Stimulated activated naive CD4-positive, alpha-beta T cell treated with Interleukin-2 at 50 U/mL for 16 hours (primary cell): ENCODE measurements at places on chromosomes 6 and 20.

DNA sequence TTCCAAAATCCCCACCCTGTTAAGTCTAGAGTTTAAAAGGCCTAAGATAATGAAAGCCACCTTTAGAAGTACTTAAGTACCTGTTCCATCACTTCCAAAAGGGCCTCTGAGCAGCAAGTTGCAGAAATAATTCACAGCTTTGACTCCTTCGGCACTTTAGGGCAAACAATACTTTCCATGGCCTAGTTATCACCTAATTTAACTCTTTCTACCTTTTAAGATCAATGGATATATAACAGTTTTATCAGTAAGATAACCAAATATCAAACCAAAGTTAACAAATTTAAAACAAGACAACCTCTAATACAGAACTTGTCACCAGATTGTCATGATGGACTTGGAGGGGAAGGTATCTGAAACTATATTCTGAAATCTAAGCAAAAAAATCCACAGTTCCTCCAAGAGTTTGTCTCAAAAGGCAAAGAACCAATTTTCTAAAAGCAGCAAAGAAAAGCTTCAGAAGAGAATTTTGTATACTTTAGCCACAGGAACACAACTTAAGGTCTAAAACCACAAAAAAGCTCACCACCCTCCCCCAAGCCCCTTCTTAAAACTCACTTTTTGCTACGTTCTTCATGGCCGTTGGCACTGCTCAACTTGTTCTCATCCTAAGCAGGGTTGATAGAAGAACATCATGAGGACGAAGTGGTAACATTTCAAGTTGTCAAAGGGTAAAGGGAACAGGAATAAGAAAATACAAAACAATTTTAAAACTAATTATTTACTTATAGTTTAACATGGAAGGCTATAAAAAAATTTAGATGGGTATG, 3.5 kb downstream of the RBM39 start:
- DNase-seq, result no peak

- no peak for DNase-seq
Observed at GRCh38 chr6:33165581-33166258, 26.5 kb downstream of the COL11A2 start.

DNA sequence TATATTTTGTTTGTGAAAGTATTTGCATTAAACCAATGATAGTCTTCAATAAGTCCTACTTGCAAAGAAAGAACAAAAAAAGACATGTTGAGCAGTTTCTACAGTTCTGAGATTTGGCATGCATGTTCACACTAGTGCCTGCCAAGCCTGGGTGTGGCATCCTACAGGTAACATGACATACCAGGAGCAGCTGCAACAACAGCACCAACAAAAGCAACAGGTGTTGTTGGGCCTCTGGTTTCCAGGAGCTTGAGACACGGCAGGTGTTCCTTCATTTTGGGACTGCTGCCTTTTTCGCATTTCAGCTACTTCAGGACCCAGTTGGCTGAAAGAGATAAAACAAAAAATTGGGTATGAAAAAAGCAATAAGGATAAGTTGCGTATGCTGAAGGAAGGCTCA, 41.2 kb upstream of the MTRF1L start:
- no peak for DNase-seq

DNA sequence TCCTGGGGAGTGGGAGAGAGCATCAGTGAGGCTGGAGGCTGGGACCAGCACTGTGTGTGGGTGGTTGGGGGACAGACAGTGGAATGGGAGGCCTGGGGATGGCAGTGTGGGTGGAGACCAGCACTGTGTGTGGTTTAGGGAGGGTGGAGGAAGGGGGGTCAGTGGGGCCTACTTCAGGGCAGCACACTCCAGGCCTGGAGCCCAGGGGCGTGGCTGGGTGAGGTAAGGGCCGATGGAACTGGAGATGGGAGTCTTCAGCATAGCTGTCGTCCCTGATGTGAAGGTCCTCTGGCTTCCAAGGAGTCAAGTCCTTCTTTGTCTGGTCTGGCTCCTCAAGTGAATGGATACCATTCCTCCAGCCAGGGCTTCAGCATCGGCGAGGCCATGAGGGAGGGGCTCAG, 18.6 kb downstream of the KCNK17 start:
- DNase-seq, result no peak

- DNase-seq, result no peak
Observed at GRCh38 chr6:141969201-141969600, 163.5 kb upstream of the GJE1 start.

DNA sequence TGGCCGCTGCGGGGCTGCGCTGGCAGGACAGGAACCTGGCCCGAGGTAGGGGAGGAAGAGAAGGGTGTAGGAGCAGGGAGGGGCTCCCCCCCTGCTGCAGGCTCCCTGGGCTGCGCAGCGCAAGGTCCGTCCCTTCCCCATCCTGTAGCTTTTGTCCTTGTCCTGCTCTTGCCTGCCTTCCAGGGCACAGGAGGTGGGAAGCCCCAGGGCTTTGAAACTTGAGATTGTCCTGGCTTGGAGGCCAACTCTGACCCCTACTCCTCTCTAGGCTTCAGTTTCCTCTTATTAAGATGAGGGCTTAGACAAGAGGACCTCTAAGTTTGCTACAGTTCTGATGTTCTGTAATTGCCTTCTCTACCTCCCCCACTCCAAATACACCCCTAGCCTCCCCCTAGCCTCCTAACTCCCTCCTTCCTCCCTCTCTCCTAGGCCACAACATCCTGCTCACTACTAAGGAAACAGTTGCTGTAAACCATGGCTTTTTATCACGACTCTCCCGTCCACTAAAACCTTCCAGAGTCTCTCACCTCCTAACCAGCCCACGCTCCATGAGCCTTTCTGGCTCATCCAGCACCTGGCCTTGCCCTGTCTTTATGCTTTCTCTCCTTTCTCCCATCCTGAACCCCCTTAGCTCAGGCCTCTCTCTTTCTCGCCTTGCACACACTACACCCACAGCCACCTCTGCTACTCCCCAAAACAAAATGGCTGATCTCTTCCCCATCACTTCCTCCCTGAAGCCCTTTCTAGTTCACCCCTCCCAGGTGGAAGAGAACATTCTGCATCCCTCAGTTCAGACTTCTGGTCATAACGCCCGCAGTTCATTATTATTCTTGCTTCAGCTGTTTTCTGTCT, 10.2 kb downstream of the UNC5CL start:
- DNase-seq, result no peak

GRCh38 chr20:7505152-7505834, 435.0 kb downstream of the HAO1 start:
- DNase-seq, result no peak

- no peak for DNase-seq
Observed at GRCh38 chr6:162726947-162727321, 632 bp downstream of the PRKN start.

- DNase-seq, result no peak
Observed at GRCh38 chr20:1328680-1329330, at the start of gene SDCBP2. TSS of gene SDCBP2 (minus strand) at chr20:1329139. CDS start at chr20:1320416, 8,723 bp downstream.

GRCh38 chr6:111487661-111488060, 4.6 kb upstream of the REV3L start:
- no peak for DNase-seq

DNA sequence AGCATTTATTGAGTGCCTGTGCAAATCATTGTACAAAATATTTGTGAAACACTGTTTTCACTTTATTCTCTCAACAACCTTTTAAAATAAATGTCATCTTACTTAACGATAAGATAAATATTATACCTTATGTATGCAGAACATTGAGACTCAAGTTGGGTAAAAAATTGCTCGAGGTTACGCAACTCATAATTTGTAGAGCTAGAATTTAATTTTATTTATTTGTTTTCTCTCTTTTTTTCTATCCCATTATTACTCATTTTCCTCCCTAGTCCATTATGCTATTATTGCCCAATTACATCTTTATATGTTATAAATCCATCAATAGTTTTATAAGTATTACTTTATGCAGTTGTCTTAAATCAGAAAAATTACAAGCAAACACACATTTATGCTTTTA, 77.4 kb upstream of the ELOVL5 start:
- DNase-seq, result no peak

DNA sequence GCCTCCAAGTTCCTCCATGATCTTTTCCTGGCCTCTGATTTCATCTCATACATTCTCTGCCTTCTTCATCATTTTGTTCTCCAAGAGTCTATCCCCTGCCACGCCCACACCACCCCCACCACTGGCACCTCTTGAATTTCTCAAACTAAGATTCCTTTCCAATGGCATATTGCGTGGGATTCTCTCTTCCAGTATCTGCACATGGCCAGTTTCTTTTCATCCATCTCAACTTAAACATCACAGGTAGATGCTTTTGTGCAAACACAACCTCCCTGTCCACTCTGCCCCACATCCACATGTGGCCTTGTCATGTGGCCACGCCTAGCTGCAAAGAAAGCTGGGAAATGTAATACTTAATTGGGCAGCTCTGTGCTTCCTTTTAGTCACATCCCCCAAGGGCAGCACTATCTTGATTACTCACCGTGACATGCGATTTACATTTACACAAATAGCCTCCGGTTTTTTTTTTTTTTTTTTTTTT, 33.4 kb upstream of the ZMYND8 start:
- no peak for DNase-seq

DNA sequence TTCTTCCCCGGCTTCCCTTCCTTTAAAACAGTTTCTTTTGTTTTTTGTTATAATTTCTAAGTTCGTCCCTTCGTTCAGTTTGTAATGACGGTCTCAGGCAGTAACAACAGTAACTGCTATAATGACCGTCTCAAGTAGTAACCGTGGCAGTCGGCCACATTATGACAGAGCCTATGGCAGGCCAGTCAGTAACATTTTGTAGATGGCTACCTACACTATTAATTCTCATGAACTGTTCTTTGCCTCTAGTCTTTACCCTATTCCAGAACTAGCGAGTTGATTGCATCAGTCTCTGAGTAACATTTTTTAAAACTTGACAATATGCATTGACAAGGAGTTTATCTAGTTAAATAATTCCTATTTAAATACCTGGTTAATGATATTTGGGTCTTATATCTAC, 43.0 kb upstream of the ADGRG6 start:
- DNase-seq, result no peak

- DNase-seq, result no peak
Observed at GRCh38 chr6:14326774-14327173, 209.2 kb downstream of the CD83 start.

- peak; percentile 57 for DNase-seq
Observed at GRCh38 chr6:7910654-7911344, at the start of gene TXNDC5. TSS of gene TXNDC5 (minus strand) at chr6:7910788. CDS start at chr6:7910776, 12 bp downstream.

DNA sequence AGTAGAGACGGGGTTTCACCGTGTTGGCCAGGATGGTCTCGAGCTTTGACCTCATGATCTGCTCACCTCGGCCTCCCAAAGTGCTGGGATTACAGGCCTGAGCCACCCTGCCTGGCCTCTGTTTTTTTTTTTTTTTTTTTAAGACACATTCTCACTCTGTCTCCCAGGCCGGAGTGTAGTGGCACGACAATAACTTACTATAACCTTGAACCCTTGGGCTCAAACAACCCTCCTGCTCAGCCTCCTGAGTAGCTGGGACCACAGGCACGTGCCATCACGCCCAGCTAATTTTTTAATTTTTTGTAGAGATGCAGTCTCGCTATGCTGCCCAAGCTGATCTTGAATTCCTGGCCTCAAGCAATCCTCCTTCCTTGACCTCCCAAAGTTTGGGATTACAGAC, 26.6 kb downstream of the CPXM1 start:
- DNase-seq, result no peak

DNA sequence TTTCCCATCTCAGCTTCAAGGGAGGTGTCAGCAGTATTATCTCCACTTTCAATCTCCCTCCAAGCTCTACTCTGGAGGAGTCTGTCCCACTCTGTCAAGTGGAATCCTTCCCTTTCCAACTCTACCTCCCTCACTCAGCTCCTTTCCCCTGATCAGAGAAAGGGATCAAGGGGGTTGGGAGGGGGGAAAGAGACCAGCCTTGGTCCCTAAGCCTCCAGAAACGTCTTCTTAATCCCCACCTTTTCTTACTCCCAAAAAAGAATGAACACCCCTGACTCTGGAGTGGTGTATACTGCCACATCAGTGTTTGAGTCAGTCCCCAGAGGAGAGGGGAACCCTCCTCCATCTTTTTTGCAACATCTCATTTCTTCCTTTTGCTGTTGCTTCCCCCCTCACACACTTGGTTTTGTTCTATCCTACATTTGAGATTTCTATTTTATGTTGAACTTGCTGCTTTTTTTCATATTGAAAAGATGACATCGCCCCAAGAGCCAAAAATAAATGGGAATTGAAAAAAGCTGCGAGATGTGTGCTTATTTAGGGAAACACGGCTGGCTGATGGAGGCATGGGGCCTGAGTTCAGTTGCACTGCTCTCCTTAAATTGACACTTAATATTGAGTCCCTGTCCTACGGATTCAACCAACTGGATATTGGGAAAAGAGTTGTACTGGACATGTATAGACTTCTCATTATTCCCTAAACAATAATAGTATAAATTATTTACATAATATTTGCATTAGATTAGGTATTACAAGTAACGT, 4.9 kb downstream of the TUBB start:
- no peak for DNase-seq

DNA sequence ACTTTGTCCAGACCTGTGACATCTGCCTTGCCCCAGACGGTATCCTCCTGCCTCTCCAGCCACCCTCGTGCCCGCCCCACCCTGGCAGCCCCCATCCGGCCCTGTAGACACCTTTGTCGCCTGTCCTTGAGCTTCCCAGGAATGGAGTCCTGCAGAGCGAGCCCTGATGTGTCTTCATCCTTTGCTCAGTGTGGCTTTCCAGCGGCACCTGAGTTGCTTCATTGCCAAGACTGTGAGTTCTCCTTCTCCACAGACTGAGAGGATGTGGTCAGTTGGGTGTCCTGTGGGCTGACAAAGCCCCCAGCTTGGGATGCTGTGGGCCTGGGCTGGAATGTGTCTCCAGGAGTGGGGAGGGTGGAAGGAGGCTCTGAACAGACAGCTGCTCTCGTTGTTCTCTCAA, 1.7 kb upstream of the CST4 start:
- no peak for DNase-seq

GRCh38 chr20:33673410-33674293, 576 bp downstream of the NECAB3 start:
- DNase-seq, result no peak
